ENCODE measurements at places on chromosomes 12 and 14. TPM values are rescaled to one million over a fixed set of nuclear protein-coding genes. Genes with fewer than 3 reads are reported as not detected.

DNA sequence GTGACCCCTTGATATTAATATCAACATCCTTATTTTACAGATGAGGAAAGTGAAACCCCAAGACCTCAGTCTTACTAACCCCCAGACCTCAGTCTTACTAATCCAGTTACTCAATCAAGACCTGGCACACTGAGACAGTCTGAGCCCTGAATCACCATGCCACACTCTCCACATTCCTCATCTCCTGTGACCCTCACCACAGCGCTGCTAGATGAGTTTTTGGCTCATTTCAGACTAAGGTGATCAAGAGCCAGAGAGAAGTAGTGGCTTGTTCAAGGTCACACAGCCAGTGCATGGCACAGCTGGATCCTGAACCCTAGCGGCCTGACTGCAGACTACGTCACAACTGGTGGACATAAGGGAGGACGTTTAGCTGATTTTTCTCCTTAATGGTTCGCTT, 579.2 kb downstream of the BCL11B start:
- DNase-seq: no peak

Gene BEGAIN
- 1.8 TPM for total RNA-seq

DNA sequence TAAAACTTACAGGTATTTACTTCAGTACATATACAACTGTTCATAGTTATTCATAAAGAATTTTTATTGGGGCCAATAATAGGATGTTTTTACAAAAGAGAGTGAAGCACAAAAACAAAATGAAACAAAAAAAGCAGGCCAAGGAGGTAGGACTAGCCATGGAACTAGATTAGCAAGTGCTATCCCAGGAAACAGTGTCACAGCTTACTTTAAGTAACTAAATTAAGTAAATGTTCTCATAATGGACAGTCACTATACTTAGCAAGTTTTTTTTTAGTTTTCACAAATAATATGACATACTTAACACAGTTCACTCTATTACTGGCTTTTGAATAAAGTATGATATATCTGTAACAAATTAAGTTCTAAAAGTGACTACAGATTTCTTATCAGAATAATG, 124.1 kb downstream of the GARIN6 start:
- DNase-seq: no peak

DNA sequence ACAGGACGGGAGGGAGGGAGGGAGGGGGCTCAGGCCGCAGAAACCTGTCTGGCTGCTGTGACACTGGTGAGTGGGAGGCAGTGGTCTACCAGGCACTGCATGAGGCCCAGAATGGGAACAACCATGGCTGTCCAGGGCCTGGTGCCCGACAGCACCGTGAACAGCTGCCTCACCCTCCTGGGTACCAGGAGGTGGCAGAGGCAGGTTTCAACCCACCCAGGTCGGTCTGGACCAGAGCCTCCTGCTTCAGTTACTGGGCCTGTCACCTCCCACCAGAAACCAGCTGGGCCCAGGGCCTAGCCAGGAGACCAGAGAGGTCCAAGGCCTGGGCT, 80.2 kb downstream of the ITPK1 start:
- no peak for DNase-seq

Data from ovary (tissue), 10 donors.